ENCODE measurements at places on chromosomes 6 and 20. TPM values are rescaled to one million over a fixed set of nuclear protein-coding genes. Genes with fewer than 3 reads are reported as not detected.

RNF39 gene
- not detected for total RNA-seq

PGBD1 gene
- not detected for total RNA-seq

IYD gene
- not detected for total RNA-seq

MRAP2 gene
- total RNA-seq = 0.09 TPM

KCNS1 gene
- total RNA-seq = not detected

HLA-DQA1 gene
- not detected for total RNA-seq

PSORS1C2 gene
- not detected for total RNA-seq

TNFRSF6B gene
- total RNA-seq = not detected

LIN28B gene
- total RNA-seq = not detected

ABHD16B gene
- total RNA-seq = not detected

RWDD1 gene
- total RNA-seq = 38.0 TPM

FNDC11 gene
- 8.2 TPM for total RNA-seq

VIP gene
- not detected for total RNA-seq

ULBP3 gene
- total RNA-seq = 9.4 TPM

IPCEF1 gene
- total RNA-seq = 0.20 TPM

MEI4 gene
- total RNA-seq = not detected

PBOV1 gene
- total RNA-seq = not detected

FAM162B gene
- total RNA-seq = not detected

CST1 gene
- 29.3 TPM for total RNA-seq

LAMP5 gene
- not detected for total RNA-seq

KCNK5 gene
- 3.0 TPM for total RNA-seq

SLC2A10 gene
- 7.9 TPM for total RNA-seq

GSTA2 gene
- not detected for total RNA-seq

IRAK1BP1 gene
- total RNA-seq = 2.1 TPM

PLEKHG1 gene
- 1.7 TPM for total RNA-seq

KCTD20 gene
- total RNA-seq = 78.4 TPM

CTSA gene
- 96.4 TPM for total RNA-seq

NFATC2 gene
- 0.34 TPM for total RNA-seq

STX11 gene
- not detected for total RNA-seq

TMEM217 gene
- total RNA-seq = 0.74 TPM

HDGFL1 gene
- total RNA-seq = not detected

PPIL6 gene
- total RNA-seq = 3.5 TPM

SIRT5 gene
- total RNA-seq = 20.1 TPM

DPPA5 gene
- total RNA-seq = not detected

ID4 gene
- 69.8 TPM for total RNA-seq

WFDC5 gene
- total RNA-seq = not detected

FAM83B gene
- not detected for total RNA-seq

COMMD7 gene
- 100.0 TPM for total RNA-seq

TTI1 gene
- 29.5 TPM for total RNA-seq

MCHR2 gene
- not detected for total RNA-seq

IBTK gene
- 37.2 TPM for total RNA-seq

MACROD2 gene
- 0.26 TPM for total RNA-seq

FHL5 gene
- not detected for total RNA-seq

NANP gene
- 2.7 TPM for total RNA-seq

EDN1 gene
- 1.2 TPM for total RNA-seq

MPC1 gene
- 10.7 TPM for total RNA-seq

TUBB1 gene
- total RNA-seq = not detected

SIRPD gene
- not detected for total RNA-seq

FOXA2 gene
- 2.3 TPM for total RNA-seq

MRPS18B gene
- 61.1 TPM for total RNA-seq

PEDS1 gene
- total RNA-seq = 31.7 TPM
